CD4-positive, alpha-beta T cell treated with Interleukin-17A for 1 hour (primary cell): ENCODE measurements at places on chromosomes 4 and X.

DNA sequence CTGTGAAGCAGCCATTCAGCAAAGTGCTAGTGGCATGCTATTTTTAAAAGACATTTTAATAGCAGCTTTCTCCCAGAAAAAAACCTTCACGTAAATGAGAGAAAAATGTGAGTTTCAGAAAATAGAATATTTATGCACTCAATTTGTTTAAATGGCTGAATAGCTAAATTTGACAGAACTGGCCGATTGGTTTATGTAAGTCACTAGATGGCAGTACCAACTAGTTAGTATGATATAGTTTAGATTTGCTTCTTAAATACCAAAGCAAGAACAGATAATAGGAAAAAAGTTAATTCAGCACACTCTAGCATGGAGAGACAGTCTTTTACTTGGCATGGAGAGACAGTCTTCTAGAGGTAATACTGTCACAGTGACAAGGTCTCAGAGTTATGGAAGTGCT, 250.1 kb downstream of the SNCA start:
- no peak for DNase-seq

GRCh38 chr4:185019456-185020292, 1.4 kb downstream of the HELT start:
- DNase-seq: no peak

GRCh38 chr4:37967736-37968135, 7.5 kb downstream of the PTTG2 start:
- no peak for DNase-seq

GRCh38 chr4:94406668-94407437, 44.9 kb upstream of the PDLIM5 start:
- peak; percentile 67 for DNase-seq

GRCh38 chr4:20462426-20463175, 210.9 kb downstream of the SLIT2 start:
- DNase-seq: no peak

GRCh38 chrX:128805236-128805635, 718.1 kb downstream of the SMARCA1 start:
- DNase-seq: no peak

- DNase-seq: no peak
These were observed 291.2 kb upstream of the HS3ST1 start for GRCh38 chr4:11719879-11720278.

GRCh38 chr4:184329659-184330400, 112.2 kb upstream of the ENPP6 start:
- peak; percentile 13 for DNase-seq

- no peak for DNase-seq
These were observed 697.8 kb upstream of the HS3ST1 start for GRCh38 chr4:12126474-12126873.

DNA sequence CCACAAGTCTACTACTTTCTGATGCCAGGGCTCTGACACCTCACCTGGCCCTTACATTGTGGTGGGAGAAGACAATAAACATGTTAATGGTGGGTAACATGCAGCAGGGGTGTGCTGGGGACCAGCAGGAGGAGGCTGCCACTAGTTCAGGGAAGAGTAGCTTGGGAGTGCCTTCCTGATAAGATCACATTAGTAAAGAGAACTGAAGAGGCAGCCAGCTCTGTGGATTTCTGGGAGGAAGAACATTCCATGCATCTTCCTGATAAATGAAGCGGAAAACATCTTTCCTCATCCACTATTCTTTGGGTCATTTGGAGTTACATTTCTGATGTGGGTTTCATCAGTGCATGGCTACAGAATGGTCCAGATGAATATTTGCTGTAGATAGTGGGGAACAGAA, 9.0 kb downstream of the RNF150 start:
- DNase-seq: no peak

DNA sequence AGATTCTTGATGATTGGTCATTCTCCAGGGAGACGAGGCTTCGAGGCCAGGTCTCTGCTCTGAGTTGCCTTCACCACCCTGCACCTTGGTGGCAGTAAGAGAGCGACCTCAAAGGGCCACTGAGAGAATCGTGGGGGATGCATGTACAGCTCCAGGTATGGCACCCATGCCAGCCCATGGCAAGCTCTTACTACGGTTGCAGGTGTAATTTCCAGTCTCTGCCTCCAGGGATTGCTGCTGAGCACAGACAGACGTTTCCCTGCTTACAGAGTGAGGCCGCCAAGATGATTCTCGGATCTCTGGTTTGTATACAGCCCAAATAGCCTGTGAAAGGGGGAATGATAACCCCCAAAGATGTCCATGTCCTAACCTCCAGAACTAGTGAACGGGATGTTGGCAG, 16.3 kb upstream of the DRD5 start:
- no peak for DNase-seq

DNA sequence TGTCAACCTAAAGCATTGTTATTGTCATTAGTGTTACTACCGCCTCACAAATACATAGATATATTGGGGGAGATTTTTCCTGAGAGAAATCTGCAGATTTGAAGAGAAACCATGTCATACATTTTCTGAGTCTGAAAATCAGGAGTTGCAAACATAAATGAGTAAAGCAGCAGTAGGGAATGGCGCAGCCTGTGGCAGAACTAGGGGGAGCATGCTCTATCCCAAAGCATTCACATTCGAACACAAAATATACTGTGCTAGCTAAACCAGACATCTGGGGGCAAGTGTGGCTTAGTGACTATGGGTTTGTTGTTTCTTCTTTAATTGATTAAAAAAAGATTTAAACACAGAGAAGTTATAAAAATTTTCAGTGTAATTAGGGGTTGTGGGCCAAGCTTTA, 83.2 kb downstream of the CPE start:
- DNase-seq: no peak

DNA sequence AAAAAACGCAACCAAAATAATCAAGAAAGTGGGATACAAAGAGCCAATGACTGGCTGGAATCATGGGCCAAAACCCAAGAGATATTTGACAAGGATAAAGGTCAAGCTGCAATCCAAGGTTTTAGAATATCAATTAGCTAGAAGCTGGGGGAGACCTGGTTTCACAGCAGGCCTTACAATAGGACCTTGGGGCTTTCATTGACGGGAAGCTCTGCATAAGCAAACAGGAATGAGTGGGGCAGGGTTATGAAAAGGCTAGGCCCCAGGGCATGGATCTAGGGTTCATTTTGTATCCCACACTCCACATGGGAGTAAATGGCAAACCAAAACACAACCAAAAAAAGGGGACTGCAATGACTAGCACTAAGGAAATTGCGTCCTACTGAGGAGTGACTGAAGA, 215.3 kb downstream of the HS6ST2 start:
- DNase-seq: no peak

DNA sequence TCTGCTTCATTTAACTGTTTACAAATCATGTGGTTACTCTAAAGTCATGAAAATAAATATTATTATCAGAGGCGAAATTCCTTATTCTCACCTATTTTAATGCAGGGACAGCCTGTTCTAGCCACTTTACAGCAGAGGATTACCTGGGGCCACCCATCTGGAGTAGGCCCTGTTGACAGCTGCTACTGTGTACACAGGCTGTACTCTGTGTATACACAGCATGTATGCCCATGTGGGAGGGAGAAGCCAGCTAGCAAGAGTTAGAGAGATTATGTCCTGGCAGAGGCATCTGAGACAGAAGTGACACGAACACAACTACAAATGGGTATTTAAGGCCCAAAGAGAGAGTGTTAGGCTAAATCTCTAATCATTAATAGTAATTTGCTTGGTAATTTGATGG, 62.1 kb downstream of the GPRIN3 start:
- no peak for DNase-seq

DNA sequence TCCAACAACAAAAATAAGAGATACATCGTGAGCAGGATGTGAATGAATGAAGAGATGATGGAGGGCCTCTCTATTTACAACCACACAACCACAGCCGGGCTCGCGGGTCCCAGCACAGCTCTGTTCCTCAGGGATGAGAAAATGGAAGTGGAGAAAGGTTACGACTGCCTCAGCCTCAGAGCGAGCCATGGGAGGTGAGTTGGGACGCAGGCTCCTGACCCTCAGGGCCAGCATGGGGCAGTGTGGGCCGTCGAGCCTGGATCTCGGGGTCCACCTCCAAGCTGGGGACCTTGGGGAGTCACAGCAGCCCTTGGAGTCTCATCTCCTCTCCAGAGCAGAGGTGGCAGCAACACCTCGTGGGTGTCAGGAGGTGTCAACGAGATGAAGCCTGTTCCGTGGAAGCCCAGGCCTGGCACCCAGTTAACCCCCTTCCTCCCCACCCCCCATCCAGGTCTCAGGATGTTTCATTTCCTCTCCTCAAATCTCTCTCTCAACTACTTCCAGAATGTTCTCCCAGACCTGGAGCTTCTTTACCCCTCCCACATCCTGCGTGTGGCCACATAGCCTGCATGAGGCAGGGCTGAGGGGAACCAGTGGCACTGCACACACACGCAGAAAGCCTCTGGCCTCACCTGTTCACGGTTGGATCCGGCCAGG, 25.9 kb downstream of the C4orf50 start:
- no peak for DNase-seq

DNA sequence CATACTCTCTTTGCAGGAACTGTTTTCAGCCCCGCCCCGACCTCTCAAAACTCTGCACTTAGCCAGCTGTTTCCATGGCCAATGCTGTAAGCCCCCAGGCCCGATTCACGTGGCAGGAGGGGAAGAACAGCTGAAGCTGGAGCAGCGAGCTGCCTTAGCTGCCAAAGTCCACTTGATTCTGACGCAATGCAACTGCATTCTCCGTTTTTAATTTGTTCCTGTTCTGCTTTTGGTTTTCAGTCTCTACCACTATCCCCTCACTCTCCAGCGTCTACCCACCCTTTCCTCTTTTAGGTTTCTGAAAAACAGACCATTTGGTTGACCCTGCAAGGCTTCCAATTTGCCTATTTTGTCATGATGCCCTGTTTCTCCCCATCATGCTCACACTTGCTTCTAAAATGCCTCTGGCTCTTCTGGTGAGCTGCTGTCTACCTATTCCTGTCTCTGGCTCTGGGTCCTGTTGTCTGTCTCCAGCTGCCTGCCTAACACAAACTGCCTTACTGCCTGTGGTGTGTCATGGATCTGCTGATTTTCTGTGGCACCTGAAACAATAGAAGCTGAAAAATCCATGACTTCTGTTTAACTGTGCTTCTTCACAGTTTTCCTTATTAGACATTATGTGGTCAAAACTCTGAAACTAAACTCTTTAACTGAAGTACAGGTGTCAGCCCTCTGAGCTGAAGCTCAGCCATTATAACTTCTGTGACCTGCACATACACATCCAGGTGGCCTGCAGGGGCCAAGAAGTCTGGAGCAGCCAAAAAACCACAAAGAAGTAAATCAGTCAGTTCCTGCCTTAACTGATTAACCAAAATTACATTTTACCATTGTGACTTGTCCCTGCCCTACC, 160.5 kb upstream of the AGTR2 start:
- DNase-seq: no peak

DNA sequence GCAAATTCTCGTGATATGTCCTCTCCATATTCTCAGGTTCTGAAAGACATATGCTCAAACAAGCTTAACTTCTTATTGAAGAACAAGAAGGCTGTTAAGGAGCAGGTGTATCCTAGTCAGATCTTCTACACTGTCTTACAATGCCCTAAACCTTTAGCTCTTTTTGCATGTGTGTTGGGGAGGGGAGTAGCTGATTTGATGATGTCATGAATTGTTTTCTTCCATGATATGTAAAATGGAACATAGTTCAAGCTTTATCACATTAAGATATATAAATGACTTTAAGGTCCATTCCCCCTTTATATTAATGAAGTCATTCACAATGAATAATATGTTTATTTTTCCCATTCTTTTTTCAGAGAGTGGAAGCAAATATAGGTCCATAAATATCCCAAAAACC, 332.5 kb upstream of the FAM241A start:
- no peak for DNase-seq

GRCh38 chr4:159941076-159941475, 838.2 kb downstream of the RAPGEF2 start:
- DNase-seq: no peak

GRCh38 chrX:136646602-136647239, 1.2 kb upstream of the CD40LG start:
- DNase-seq: peak; percentile 63

- no peak for DNase-seq
These were observed 15.2 kb downstream of the RGS12 start for GRCh38 chr4:3307891-3308575.

DNA sequence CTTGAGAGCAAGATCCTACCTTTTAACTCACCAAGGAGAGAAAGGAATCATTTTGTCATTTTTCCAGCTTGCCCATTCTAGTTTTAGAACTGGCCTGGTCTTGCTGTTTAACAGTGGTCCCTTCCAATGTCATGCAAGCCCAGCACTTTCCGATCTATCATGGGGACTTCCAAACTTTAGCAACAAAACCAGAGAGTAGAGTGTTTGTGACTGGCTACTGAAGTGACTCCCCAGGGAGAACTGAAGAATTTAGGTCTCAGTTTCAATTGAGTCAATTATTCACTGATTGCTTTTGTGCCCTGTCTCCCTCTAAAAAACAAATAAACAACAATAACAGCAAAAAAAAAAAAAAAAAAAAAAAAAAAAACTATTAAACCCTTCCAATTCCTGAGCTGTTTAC, 108.3 kb downstream of the LHFPL1 start:
- no peak for DNase-seq

DNA sequence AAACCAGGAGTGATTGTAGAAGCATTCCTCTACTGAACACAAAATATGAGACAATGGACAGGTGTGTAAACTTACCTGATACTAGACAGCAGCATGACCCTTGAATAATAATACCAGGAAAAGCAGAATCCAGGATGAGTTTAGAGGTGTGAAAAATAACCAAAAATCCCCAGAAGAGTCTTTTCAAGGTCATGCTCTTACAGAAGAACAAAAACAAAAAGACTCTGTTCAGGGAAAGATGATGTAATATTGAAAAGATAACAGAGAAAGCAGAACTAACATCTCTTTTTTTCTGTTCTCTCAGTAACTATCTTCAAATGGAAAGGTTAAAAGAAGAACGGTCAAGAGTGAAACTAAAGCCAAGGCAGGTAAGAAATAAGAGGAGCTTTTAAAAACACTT, 14.0 kb upstream of the ARHGAP10 start:
- DNase-seq: no peak

DNA sequence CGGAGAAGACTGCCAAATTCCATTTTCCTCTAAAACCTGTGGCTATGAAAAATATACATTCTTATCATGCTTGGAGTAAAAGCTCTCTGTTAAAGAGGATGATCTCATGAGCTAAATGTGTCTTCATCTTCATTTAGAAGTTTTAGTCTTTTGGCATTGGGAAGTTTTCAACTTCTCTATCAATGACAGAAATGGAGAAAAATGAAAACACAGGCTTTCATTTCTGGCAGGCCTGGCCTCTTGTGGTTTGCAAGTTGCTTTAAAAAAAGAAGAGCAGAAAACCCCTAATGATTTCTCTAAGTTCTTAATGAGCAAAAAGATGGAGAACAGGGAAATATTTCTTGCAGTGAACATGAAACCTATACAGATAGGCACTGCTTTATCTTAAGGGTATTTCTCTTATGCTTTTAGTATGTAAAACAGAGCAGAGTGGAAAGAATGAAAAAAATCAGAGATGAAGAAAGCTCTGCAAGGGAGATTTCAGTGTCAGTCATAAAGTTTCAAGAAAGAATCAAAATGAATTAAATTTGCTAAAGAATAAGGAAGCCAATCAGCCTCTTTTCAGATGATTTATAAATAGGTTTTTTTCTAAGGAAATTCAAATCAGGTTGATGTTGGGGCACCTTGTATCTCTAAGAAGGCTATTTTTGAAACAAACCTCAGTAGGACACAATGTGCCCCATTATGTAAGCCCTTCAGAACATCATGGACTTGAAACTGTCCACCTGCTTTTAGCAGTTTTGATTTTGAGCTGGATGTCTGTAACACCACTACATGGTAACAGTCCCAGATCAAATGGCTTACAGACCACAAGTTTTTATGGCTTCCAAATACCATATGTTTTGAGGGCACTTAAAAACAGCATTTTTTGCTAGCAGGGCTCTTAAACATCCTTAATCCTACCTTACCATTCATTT, 225.0 kb downstream of the GRIA3 start:
- no peak for DNase-seq
